C1 segment of cervical spinal cord (tissue), 14 donors: ENCODE measurements at places on chromosomes 2 and 18.
A peak's percentile ranks its signal among the peaks of the same experiment; 100 is the strongest.

DNA sequence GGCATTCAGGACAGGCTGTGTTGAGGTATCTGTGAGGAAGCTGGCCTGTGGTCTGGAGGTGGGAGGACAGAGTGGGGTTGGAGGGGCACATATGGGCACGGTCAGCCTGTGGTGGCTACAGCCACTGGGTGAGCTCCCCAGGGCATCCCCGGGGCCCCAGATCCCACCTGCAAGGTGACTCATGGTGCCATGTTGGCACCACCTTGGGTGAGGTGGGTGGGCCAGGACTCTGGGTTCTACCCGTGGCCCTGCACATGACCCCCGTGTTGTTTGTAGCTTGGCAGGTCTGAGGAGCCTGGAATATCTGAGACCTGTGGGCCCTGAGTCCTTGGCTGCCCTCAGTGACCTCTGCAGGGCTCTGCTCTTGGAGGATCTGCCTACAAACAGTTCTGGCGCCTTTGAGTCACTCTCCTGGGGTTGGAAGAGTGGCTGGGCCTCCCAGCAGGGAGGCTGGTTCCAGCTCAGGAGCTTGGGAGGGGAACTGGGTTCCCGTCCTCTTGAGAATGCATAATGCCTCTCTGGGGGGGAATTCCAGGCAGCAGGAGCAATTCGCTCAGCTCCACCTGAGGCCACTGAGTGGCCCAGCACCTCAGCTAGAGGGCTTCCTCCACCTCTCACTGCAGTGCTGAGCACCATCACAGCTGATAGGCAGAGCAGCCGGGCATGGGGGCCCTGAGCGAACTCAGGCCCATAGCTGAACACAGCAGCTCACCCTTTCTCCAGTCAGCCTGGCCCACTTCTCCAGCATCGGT is 105.1 kb downstream of the DYSF start:
- no peak for DNase-seq

GRCh38 chr2:100247256-100248043 is 74.9 kb downstream of the LONRF2 start:
- DNase-seq, result no peak

- DNase-seq, result no peak
Observed at GRCh38 chr2:48452108-48452507, 77.8 kb upstream of the STON1 start.

GRCh38 chr2:217912098-217913024 is 90.4 kb downstream of the TNS1 start:
- DNase-seq, result no peak

DNA sequence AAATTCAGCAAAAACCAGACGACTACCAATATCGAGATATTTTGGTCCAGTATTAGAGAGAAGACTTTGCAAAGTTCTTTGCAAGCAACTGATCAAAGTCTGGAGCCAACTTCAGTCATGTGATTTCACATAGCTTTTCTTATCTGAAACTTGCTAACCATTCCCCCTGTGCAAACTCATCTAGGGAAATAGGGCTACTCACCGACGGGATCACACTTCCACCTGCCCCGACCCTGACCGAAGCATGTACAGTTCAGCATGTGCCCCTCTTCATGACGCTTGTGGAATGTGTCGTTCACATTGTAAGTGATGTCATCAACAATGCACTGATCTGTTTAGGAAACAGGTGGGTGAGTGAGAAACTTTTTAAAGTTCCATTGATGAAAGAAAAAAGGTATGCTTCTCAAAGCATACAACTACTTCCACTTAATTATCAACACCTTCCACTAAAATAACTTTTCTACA is 15.4 kb downstream of the FN1 start:
- no peak for DNase-seq

DNA sequence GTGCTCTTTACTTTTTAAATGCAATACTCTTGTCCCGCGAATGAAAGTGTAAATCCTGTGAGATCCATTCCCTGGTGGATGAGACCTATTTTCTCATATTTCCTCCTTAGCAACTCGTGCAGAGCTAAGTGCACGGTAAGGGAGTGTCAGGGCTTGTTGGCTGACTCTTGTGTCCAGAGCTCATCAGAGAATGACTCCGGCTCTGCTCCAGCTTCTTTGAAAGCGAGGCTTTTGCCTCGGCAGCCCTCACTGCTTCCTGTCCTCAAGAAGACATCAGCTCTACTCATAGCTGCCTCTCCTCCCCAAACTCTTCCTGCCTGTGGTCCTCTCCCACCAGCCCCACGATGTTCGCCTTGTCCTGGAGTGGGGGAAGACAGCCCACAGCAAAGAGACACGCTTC is 70.7 kb downstream of the LIPG start:
- DNase-seq, result no peak

DNA sequence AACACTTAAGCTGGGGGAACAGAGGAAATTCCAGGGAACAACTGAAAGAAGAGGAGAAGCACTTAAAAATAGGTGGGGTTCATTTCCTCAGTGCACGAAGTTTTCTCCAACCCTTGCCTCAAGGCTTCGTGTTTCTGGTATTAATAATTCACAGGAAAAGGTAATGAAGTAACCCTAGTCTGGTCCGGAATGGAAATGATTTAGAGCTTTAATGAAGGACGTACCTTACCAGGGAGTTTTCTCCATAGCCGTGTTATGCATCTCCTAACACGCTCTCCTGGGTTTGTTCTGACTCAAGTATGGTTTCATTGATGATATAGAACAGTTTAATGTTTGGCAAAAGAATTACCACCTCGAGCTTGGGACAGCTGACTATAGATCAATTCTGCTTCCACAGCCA is 214.2 kb downstream of the MTX2 start:
- no peak for DNase-seq

DNA sequence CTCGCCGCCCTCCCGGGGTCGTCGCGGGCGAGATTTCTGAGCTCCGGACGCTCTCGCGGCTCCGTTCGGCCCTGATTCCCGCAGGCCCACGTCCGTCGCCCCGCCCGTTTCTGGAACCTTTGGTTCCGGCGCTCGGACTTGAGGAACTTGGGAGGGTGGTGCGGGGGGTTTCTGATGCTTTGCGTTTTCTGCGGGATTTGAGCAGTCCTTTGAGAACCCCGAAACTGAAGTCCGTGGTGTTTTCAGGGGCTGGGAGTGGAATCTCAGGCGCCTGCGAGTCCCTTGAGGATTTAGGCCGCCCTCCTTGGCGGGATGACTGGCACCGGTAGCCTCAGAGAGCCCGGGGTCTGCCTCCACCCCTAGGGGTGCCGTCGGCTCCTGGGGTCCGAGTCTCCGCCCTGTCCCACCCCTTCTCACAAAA is 336 bp downstream of the THNSL2 start:
- DNase-seq, result peak; percentile 60

- DNase-seq, result no peak
Observed at GRCh38 chr2:42927334-42928160, 135.2 kb upstream of the HAAO start.
